ENCODE measurements at places on chromosomes 12 and 14.

DNA sequence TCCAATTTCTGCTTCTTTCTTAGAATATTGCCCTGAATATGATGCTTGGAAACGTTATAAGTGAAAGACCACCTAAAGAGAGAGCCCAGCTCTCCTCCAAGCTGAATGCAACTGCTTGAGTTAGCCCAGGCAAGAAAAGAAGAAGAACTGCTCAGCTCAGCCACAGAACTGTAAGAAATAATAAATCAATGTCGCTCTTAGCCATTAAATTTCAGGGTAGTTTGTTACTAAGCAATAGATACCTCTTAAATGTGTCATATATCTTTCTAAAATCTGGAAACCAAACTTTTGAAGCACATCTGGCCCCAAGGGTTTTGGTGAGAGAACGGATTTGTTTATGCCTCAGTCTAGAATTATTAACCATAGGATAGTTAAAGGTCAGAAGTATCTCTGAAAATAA lies 50.4 kb downstream of the SLC6A15 start:
- H3K4me3 ChIP-seq: no peak overlapping the region
- peaks cover 3% of the 10 kb centered on the region for H3K4me1 ChIP-seq
- H3K27ac ChIP-seq: no peak overlapping the region
- H3K36me3 ChIP-seq: no peaks in the 10 kb centered on the region
- DNase-seq: no peak

DNA sequence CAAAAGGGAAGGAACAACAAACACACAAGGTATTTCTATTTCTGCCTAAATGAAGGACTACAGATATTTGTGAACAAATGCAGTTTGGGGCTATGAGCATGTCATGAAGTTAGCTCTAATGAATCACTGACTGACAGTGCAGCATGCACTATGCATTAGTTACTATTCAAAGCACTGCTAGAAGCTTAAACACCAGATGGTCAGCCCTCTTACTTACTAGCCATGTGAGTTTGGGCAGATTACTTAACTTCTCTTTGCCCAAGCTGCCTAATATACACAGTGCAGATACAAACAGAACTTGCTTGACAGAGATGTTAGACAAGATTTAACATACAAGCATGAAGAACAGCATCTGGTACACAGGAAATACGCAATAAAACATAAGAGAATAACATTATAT lies 96.0 kb downstream of the ATXN2 start:
- H3K27ac ChIP-seq: no peak overlapping the region
- H3K4me3 ChIP-seq: no peak overlapping the region
- no peaks in the 10 kb centered on the region for H3K4me1 ChIP-seq
- no peaks in the 10 kb centered on the region for H3K27me3 ChIP-seq
- peaks cover 30% of the 10 kb centered on the region for H3K36me3 ChIP-seq
- no peak for DNase-seq

DNA sequence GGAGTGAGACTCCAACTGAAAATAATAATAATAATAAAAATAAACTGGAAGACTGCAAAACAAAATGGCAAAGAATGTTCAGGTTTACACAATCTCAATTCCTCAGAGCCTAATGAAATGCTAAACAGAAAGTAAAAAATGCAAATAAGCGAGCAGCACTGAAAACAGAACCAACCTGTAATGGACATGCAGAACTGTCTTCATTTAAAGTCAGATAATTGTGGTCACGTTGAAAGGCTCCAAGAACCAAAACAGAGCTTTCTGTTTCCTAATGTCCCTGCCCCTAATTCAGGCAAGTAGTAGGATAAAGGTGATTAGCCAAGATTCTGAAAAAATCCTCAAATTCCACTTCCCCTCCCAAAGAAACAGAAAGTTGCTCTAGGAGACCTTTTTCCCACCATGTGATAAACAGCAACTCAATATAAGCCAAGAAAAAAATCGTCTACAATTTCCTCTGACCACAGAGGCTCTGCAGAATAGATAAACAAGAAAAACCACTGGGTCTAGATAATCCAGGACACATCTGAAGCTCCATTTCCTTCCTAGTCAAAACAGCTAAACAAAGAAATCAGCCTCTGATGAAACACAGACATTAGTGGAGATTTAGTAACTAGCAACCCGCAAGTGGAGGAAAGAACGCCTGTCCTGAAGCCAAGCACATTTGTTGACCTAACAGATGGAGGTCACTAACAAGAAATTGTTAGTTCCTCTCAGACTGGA lies 3.0 kb downstream of the MIS18BP1 start:
- no peaks in the 10 kb centered on the region for H3K4me1 ChIP-seq
- H3K36me3 ChIP-seq: no peaks in the 10 kb centered on the region
- DNase-seq: no peak
- no peaks in the 10 kb centered on the region for H3K27me3 ChIP-seq

DNA sequence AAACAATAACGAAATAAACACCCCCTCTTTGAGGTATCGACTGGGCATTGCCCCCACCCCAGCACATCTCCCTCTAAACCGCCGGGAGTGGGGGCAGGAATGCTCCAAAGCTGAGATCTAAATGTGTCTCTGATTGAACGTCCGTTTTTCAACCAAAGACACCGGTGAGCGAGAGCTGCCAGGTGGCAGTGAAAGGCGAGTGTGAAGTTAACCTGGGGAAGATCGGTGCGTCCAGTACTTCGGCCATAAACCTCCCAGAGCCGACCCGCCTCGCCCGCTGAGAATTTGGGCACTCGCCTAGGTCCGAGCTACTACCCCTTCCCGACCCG lies 625 bp downstream of the ANGEL1 start:
- H3K4me1 ChIP-seq: peaks cover 16% of the 10 kb centered on the region
- no peaks in the 10 kb centered on the region for H3K36me3 ChIP-seq
- peak overlapping the region; percentile 7 for H3K27ac ChIP-seq
- H3K4me3 ChIP-seq: peak overlapping the region; percentile 89

DNA sequence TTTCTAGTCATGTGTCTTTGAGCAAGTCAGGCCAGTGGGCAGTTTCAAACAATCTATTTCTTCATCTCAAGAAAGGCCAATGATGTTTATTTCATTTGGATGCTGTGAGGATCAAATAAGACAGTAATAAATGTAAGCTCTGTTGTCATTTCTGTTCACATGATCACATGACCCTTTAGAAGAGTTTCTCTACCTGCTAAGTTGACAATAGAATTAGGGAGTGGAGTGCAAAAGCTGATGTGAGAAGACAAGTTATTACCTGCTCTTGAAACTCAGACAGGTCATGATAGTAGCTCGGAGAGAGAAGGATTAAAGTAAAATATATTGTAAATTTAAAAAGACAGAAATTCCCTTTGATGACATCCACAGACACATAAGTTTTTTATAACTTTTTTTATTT lies 37.3 kb upstream of the DCN start:
- H3K4me1 ChIP-seq: no peaks in the 10 kb centered on the region
- no peaks in the 10 kb centered on the region for H3K27me3 ChIP-seq
- no peak for DNase-seq
- H3K36me3 ChIP-seq: no peaks in the 10 kb centered on the region
- H3K4me3 ChIP-seq: no peak overlapping the region

DNA sequence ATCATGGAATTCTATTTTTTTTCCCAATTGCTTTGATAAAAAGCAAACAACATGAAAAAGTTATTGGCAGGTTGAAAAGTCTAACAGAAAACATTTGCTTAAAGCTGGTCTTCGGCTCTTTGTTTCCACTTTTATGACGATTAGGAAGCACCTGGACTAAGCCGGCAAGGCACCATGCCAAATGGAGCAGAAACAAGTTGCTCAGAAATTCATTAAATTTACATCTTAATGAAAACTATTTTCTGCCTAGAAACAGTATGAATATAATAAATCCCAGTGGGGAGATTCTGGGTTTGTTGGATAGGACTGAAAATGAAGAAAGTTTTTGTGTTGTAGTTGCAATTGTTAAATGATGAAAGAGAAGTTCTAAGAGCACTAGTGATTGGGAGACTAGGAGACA lies 51.4 kb upstream of the OR9K2 start:
- no peaks in the 10 kb centered on the region for H3K36me3 ChIP-seq
- no peaks in the 10 kb centered on the region for H3K4me1 ChIP-seq
- H3K4me3 ChIP-seq: no peak overlapping the region
- H3K27ac ChIP-seq: no peak overlapping the region
- H3K27me3 ChIP-seq: no peaks in the 10 kb centered on the region
